ENCODE measurements at places on chromosomes 11 and 22.
A peak's percentile ranks its signal among the peaks of the same experiment; 100 is the strongest.

GRCh38 chr22:27888310-27888709 is 30.7 kb downstream of the PITPNB start:
- no peak for DNase-seq

- no peak for DNase-seq
Observed at GRCh38 chr22:32831584-32831983, 30.1 kb downstream of the TIMP3 start.

GRCh38 chr11:74905326-74905725 is 43.6 kb downstream of the XRRA1 start:
- no peak for DNase-seq

- DNase-seq, result no peak
Observed at GRCh38 chr22:38266120-38266519, 6.7 kb downstream of the TMEM184B start.

GRCh38 chr11:116082256-116082655 is 578.0 kb upstream of the CADM1 start:
- DNase-seq, result no peak

- no peak for DNase-seq
Observed at GRCh38 chr11:124934862-124935547, 842 bp downstream of the HEPACAM start.

GRCh38 chr11:134270250-134270714 is 5.9 kb upstream of the GLB1L3 start:
- DNase-seq, result no peak

DNA sequence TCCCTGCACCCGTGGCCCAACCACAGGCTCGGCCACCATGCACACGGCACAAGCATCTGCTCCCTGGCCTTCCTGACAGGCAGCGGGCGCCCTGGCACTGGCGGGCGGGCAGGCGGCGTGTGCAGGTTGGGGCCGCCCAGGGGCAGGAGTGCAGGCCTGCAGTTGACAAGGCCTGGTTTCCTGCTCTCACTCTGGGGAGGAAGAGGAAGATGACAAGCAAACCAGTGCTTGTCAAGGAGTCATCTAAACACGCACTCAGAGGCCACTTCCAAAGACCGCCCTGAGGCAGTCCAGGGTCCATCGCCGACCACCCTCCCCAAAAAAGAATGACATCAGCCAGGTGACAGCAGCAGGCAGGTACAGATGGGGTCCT is 65.3 kb upstream of the LINC01488 start:
- no peak for DNase-seq

GRCh38 chr11:33268945-33269540 is 11.9 kb downstream of the HIPK3 start:
- no peak for DNase-seq

GRCh38 chr11:102187416-102188151 is 77.3 kb downstream of the YAP1 start:
- no peak for DNase-seq

GRCh38 chr11:36376009-36376887 is 80.2 kb downstream of the PRR5L start:
- no peak for DNase-seq

DNA sequence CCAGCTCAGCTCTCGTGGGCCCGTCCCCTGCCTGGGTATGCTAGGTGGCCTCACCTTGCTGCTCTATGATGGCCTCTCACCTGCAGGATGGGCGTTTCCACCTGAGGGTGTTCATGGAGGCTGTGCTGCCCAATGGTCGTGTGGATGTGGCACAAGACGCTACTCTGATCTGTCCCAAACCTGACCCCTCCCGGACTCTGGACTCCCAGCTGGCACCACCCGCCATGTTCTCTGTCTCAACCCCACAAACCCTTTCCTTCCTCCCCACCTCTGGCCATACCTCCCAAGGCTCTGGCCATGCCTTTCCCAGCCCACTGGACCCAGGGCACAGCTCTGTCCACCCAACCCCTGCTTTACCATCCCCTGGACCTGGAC is 2.1 kb downstream of the ZP1 start:
- DNase-seq, result no peak

GRCh38 chr11:111871693-111872161 is 346 bp upstream of the ALG9 start:
- DNase-seq, result no peak

DNA sequence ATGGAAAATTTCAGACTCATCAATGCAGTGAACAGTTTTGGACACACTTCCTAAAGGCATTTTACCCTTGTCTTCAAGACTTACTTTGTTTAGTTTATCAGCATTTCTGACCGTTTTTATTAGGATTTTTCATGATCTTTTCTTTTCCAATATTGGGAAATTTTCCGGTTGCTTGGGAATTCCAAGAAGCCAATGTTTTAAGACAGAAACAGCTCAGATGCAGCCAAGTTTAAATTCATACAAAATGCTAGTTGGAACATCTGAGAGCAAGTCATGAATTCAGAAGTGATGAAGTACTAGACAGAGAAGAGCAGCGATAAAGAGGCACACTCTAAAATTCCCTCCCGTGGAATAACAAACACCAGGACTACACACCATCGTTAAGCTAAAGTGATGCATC is 68.6 kb downstream of the RAB38 start:
- no peak for DNase-seq

GRCh38 chr11:73263640-73264039 is 8.5 kb upstream of the P2RY6 start:
- DNase-seq, result no peak

- DNase-seq, result no peak
Observed at GRCh38 chr22:29879753-29880152, 3.2 kb upstream of the MTMR3 start.

DNA sequence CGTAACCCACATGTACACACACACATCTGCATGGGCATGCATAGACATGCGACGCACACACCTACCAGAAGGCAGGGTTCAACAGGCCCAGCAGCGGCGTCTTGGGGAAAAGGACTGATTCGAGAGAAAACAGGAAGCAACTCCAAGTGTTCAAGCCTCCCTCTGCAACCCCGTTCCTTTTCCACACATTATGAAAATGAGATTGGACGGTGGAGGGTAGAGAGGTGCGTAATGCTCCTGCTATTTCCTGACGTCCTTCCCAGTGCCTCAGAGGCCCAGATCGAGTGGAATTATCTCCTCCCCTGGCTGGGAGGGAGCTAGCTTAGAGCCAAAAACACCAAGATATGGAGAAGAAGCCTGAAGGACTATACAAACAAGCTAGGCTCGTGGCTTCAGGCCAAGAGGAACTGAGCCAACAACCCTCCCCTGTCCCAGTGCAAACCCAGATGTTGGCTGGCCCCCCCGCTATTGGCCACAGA is 289.2 kb downstream of the MN1 start:
- no peak for DNase-seq

- no peak for DNase-seq
Observed at GRCh38 chr11:43360361-43361032, 1.8 kb downstream of the TTC17 start.

GRCh38 chr22:43883012-43883661 is 8.7 kb downstream of the PNPLA5 start:
- peak; percentile 25 for DNase-seq

DNA sequence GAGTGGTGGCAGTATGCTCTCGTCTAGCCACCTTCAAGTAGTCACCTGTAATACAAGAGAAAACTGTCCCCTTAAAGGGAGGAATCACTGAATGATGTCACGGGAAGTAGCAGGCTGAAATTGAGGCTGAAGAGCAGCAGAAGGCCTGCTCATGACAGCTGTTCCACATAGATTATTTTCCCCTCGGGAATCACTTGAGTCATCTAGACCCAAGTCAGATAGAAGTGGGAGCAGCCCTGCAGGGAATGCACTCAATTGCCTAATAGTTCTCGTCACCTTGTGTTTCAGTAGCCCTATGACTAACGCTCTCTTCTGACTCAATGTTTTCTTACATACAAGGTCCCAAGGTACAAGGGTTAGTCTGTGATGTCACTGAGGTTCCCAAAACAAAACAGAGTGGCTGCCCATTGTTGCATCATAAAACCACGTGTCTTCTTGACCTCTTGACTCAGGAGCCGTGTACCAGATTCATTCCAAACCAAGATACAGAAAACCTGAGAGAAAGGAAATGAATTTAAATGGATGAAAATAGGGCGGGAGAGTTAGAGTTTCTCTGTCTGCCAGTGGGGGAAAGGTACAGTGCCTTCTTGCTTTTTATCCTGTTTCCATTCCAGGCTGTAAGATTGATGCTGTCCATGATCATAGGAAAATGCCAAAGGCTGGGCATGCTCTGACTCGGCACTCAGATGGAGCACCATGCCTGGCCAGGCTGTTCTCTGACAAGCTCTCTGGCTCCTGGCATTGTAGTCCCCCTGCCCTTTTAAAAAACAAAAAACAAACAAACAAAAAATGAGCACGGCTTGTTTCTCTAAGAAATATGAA is 21.6 kb upstream of the C11orf96 start:
- DNase-seq, result peak; percentile 30

GRCh38 chr22:50083462-50084079 is 1.7 kb downstream of the MLC1 start:
- no peak for DNase-seq

GRCh38 chr22:30046716-30047363 is 33.4 kb upstream of the HORMAD2 start:
- no peak for DNase-seq

DNA sequence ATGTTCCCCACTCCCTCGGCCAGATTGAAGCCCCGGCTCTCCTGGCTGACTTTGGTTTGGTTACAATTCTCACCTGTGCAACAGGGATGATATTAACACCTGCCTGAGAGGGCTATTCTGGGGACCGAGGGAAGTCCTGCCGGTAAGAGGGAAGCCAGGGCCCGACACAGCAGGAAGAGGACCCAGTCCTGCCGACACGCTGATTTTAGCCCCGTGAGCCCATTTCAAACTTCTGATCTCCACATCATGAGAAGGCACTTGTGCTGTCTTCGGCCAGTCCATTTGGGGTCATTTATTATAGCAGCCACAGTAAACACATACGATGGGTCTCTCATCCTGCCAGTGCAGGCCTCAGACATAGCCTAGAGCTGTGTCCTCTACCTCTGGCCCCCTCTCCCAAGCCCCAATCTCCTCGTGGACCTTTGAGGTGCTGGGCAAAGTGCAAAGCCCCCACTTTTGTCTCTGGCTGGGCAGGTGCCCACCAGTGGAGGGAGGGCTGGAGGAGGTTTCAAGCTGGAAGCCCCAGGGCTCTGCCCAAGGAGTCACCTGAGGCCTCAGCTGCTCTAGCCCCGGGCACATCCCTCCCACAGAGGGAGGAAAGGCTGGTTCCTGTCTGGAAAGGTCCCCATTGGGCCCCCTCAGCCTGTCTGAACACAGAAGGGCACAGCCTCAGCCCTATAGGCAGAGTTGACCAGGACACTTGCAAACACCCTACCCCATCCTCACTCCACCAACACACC is 59.1 kb upstream of the FGF3 start:
- no peak for DNase-seq

- no peak for DNase-seq
Observed at GRCh38 chr11:9617940-9618339, 44.5 kb downstream of the WEE1 start.

DNA sequence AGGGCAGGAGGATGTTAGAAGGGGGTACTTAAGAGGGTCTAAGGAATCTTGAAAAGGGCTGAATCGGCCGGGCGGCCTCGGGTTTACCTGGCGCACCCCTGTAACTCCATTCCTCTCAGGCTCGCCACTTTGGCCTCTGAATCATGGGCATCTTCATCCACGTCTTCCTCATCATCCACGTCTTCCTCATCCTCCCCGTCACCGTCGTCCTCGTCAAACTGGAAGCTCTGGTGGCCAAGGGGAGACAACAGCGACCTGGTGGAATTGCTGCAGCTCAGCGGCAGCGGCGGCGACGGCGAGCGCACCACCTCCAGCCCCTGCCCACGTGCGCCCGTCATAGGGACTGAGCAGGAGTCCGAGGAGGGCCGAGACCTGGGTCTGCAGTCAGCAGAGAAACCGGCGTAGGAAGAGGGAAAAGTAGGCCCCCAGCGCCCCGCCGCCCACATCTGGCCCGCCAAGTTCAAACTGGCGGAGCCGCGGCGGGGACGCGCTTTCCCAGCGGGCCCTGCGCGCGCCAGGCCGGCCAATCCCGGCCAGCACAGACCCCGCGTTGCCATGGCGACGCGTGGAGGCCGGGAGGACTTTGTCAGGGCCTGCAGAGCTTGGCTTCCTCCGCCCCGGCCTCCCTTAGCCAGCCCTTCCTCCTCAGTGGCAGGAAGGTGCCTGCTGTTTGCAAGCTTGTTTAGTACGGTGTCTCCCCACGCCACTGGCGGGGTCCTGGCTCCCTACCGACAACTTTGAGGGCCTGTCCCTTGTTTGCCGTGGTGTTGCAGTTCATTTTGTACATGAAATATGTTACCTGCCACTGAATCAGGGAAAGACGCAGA is at the start of gene CCDC34:
Gene CCDC34, minus strand, starts transcription at position 467 of the 827 bp plus-strand sequence. Its CDS starts 21 bp downstream, at position 446.
- DNase-seq, result peak; percentile 79

DNA sequence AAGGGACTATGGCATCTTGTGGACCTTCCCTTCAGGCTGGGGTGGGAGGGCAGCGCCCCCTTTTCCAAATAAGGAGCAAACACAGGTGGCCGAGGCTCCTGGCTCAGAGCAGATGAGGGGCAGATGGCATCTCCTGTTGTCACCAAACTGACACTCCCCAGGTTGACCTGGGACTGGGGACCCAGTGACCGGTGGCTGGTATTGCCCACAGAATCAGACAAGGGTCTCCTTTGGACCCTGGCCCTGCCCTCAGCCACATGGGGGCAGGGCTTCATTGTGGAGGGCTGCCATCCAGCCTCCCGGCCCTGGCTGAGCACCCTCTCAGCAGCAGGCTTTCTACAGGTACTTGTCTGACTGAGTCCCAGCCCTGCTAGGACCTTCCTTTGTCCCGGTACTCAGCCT is 842 bp upstream of the SIGIRR start:
- no peak for DNase-seq

DNA sequence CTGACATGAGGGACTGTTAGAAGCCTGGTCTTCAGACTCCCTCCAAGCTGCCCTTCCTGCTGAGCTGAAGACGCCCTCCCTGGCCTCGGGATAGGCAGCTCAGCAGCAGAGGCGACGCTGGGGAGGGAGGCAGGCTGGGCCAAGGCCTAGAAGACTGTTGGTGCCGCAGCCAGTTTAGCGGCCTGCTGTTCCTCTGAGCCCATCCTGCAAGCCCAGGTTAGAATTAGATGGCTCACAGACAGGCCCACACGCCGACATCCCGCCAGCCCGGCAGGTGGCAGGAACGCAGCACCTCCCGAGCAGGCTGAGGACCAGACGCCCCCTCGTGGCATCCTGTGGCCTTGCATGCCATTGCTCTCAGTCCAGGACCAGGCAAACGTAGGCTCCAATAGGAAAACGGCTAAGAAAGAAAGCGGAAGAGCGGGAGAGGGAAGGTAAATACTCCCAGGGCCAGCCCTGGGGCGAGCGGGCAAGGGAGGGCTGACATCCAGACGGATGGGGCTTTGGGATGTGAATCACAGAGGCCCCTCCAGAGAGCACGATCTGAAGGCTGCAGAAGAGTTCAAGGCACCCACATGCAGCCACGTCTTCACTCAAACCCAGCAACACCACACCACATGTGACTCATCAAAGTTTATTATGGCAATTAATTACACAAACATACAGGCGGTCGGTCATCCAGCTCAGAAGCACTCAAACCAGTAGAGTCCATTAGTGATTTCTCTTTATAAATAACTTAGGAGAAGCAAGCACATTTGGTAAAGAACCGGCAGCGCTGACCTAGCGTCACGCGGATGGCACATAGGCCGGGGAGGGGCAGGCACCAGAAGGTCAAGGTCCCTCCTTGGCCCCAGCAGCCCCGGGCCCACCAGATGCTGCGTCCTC is 27.6 kb downstream of the CD5 start:
- peak; percentile 71 for DNase-seq

Data from stimulated activated CD8-positive, alpha-beta memory T cell treated with anti-CD3 and anti-CD28 coated beads, Interleukin-7, amount 100 ng/mL, for 48 hours (primary cell).